ENCODE measurements at places on chromosomes 5 and 9.
A peak's percentile ranks its signal among the peaks of the same experiment; 100 is the strongest.

- DNase-seq: peak; percentile 40
These were observed 58.6 kb downstream of the SLC22A5 start for GRCh38 chr5:132428147-132428482.

DNA sequence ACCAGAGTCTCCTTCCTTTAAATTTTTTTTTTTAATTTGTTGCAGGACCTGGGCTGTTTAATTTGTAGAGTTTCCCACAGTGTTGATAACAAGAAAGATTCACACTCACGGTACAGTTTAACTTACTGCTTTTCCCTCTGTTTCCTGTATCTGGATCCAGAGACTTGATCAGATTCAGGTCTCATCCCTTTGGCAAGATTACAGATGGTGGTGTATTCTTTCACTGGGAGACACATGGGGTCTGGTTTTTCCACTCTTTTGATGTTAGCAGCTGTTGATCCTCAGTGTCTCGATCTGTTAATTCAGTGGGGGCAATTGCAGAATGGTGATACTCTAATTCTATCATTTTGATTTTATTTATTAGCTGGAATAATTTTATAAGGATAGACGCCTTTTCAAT lies 75.4 kb upstream of the TNFAIP8 start:
- no peak for DNase-seq

GRCh38 chr5:159208514-159209437 lies 577 bp downstream of the RNF145 start:
- DNase-seq: peak; percentile 24

DNA sequence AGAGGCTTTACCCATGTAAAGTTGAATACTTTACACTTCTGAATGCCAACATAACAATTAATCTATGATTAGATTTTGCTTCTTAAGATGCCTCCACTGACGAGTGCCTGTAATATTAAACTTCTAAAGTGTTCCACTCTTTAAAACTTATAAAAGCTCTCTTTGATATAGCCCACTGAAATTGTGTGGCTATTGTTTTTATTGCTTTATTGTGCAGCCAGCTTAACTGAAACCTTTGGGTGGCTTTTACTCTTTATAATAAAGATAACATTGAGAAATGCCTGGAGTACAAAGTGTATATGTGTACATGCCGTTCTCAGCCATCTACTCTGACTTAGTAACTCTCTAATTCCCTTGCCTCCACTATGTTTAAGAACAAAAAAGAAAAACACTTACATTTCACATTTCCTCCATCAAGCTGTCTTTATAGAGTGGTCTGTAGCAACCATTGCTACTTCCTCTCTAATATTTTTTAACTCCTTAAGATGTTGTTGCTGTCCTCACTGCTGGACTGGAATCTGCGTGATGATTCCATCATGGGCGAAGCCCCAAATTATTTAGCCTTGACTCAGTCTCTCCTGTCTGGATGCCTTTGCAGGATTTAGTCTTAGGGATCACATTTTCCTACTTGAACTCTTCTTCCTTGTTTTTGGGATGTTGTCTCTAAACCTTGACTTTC lies 9.1 kb downstream of the PIK3R1 start:
- peak; percentile 48 for DNase-seq

DNA sequence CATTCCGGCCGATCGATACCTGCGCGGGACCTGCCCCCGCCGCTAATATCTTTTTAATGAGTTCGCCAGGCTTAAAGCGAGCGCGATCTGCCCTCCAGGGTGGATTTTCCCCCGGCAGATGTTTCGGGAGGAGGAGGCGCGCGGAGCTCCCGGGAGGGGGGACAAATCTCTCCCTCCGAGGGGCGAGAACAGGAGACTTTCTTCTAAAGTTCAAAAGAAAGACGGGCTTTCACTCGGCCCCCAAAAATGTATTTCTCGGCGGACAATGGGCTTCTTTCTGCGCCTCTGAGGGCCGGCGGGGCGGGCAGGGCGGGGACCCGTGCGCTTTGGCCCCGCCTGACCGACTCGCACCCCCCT lies 4.1 kb upstream of the PRDM12 start:
- DNase-seq: no peak
